ENCODE measurements at places on chromosomes 2 and 18.

GRCh38 chr2:45498661-45499550 lies 112.2 kb downstream of the SRBD1 start:
- DNase-seq = no peak

DNA sequence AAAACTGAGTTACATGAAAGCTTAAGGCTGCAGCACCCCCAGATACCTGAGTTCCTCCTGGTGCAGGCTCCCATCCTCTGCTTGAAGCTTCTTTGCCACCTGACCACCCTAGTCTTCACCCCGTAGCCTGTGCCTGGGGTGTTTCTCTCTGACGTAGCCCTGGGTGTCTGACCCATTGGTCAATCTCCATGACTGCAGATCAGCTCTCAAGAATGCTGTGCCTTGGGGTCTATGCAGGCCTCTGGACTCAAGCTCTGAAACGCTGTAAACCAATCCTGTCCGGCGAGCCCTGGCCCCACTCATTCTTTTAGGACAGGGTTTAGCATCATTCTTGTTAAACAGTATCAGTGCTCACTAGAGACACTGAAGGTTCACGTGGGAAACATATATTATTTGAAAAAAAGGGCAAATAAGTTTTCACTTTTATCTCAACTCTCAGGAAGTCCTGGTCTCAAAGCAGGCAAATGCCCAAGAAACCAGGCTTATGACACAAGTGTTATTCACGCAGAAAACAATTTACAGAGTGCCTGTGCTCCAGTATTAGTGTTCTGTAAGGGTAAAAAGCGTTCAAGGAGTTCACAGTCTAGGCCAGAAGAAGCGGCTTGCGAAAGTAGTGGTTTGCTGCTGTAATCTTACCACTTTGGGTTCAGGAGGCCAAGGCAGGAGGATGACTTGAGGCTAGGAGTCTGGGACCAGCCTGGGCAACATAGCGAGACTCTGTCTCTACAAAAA lies 22.8 kb upstream of the PPP4R1 start:
- no peak for DNase-seq

GRCh38 chr2:74883011-74883410 lies 49.1 kb downstream of the HK2 start:
- DNase-seq = no peak

GRCh38 chr18:26127786-26128185 lies 5.9 kb upstream of the PSMA8 start:
- no peak for DNase-seq

DNA sequence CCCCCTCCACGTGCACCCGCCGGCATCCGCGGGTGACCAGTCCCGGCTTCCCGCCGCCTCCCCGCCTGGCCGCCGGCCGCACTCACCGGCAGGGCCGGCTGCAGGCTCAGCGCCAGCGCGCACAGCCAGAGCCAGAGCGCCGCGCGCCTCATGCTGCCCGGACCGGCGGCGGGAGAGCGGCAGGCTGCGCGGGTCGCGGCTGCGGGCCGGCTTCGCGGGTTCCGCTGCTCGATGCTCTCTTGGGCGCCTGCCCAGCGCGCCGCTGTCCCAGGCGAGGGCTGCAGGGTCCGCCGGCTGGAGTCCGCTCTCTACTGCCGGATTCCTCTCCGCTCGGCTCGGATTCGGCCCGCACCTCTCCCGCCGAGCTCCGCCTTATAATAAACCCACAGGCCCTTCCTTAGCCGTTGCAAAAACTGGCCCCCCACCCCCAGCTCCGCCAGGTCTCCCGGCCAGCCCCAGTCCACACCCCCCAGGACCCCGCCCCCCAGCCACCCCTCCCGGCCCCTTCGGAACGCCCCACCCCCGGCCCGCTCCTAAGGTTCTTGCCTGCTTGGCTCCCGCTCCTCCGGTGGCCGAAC lies at the start of gene SDC1:
TSS of gene SDC1 (minus strand) at position 415 of the 578 bp plus-strand sequence. CDS start at position 152, 263 bp downstream.
- no peak for DNase-seq

DNA sequence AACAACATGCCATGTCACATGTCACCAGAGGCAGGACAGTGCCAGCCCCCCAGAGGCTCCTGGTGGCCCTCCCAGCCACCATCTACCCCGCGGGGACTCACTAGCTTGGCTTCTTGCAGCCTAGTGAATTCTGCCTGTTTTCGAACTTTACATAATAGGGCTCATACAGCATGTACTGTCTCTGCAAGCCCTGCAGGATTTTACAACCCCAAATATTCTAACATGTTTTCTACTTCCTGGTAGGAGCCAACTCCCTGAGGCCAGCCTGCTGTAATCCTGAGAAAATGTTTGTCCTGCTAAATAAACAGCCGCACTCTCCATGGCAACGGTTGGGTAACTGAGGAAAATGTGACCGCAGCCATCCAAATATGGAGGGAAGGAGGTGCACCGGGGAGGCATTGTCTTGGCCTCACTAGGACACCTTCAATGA lies 2.7 kb downstream of the PER2 start:
- DNase-seq = no peak

DNA sequence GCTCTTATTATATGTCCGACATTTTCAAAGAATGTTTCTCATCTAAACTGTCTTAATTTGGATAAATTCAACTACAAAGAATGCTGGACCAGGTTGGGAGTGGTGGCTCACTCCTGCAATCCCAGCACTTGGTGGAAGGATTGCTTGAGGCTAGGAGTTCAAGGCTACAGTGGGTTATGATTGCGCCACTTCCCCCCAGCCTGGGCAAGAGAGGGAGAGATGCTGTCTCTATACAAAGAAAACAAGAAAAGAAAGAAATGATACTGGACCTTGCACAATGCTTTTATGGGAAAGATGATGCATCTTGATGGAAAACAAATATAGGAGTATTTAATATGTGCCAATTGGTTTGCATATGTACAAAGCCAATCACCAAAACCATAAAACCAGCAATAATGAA lies 296.7 kb downstream of the LPIN1 start:
- DNase-seq = no peak

GRCh38 chr2:52668724-52669123 lies 1098.9 kb upstream of the CHAC2 start:
- no peak for DNase-seq

- no peak for DNase-seq
These were observed 220.6 kb downstream of the SLC4A10 start for GRCh38 chr2:161844822-161845221.

- no peak for DNase-seq
These were observed 196.6 kb downstream of the NBAS start for GRCh38 chr2:15364561-15364960.

- DNase-seq = no peak
These were observed 5.4 kb downstream of the POU3F3 start for GRCh38 chr2:104859291-104859765.

GRCh38 chr2:108605947-108606346 lies 71.7 kb downstream of the LIMS1 start:
- no peak for DNase-seq

DNA sequence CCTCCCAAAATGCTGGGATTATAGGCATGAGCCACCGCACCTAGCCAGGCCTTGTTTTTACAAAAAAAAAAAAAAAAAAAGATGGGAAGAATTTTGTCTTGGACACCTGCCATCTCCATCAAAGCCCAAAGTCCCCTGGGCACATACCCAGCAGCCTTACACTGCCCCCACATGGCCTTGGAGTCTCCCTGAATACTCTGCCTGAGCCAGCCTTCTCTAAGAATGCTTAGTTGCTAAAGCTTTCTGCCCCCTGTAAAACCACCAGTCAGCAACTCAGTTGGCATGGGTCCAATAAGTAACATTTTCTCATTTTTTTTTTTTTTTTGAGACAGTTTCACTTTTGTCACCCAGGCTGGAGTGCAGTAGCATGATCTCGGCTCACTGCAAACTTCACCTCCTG lies 40.6 kb downstream of the SPC25 start:
- DNase-seq = no peak

GRCh38 chr18:63970809-63971205 lies 926 bp downstream of the SERPINB8 start:
- peak; percentile 26 for DNase-seq

DNA sequence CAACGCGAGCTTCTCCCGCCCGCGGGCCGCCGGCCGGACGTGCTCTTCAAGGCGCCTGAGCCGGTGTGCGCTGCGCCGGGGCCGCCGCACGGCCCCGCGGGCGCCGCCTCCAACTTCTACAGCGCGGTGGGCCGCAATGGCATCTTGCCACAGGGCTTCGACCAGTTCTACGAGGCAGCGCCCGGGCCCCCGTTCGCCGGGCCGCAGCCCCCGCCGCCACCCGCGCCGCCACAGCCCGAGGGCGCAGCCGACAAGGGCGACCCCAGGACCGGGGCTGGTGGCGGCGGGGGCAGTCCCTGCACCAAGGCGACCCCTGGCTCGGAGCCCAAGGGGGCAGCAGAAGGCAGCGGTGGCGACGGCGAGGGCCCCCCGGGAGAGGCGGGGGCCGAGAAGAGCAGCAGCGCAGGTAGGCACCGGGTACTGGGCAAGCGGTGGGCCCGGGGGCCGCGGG lies 676 bp downstream of the HOXD11 start:
- no peak for DNase-seq

DNA sequence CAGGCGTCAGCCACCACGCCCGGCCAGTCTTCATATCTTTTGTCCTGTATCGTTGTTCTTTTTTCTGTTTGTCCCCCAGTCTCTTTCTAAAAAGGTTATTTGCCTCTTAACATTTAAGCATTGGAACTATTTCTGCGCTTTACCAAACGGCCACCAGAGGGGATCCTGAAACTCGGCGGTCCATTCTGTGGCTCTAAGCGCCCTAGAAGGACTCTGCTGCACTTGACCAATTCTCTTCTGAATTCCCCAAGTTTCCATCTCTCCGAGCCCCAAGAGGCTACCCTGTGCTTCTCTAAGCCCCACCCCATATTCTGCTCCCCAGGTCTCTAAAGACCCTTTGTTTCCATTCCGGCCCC lies 33.1 kb upstream of the REG3G start:
- no peak for DNase-seq

- no peak for DNase-seq
These were observed 17.3 kb downstream of the PROKR1 start for GRCh38 chr2:68660658-68661057.

DNA sequence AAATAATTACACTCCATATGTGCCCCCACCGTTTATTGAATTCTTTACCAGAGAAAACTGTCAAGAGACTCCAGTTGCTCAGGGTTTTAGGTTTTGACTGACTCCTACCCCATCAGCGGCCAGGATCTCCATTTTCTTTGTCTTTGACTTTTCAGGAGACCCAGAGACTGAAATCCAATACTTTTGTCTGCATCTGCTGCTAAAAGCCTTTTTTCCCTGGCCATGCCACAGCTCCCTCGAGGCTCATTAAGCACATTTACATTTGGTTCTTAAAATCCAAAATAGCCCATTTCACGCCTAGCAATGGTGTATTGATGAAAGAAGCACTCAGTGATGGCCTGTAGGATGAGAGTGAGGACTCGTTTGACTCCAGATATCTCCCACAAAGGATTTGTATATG lies 332.6 kb upstream of the ACVR2A start:
- no peak for DNase-seq

DNA sequence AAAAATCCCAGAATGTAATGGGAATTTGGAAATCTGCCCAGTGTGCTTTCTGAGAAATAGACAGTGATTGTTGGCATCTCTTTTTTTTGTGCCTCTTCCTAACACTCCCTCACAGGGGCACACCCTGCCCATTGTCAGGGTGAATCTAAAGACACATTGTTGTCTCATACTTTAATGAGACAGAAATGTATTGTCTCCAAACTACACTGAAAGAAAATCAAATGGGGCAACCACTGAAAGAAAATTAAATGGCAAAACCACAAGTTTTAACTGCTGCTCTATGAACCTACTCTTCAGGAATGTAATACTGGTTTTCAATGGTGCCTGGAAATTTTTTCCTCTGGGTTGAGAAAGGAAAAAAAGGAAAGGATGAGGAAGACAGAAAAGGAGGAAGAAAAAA lies 43.2 kb upstream of the GLS start:
- DNase-seq = no peak

GRCh38 chr2:189402932-189403331 lies 38.3 kb upstream of the WDR75 start:
- DNase-seq = no peak

GRCh38 chr2:33607251-33607721 lies 8.2 kb upstream of the FAM98A start:
- DNase-seq = no peak

- no peak for DNase-seq
These were observed 156.5 kb downstream of the ARL6IP6 start for GRCh38 chr2:152874955-152875354.

- DNase-seq = no peak
These were observed 681.0 kb upstream of the ID2 start for GRCh38 chr2:8000870-8001269.

DNA sequence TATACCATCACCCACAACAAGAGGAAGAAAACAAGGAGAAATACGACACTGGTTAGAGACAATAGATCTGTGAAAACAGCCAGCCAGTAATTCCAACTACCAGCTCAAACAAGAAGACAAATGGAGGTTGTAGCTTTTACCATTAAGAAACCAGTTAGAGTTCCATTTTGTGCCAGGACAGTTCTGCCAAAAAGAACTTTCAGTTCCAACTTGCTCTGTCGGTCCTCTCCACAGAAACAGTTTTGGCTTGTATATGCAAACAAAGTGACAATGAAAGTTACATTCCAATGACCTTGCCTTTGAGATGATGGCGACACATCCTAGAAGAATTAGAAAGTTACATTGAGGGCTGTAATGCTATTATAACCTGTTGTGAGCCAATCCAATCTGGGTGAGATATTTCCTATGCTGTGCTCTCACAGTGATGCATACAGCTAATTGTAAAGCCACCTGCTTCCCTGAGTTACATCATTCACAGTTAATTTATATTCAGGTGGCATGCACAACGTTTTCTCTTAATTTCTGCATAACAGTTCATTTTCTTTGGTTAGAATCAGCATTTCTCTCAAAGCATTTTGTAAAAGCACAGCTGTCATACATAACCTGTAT lies 1378.4 kb upstream of the PIK3C3 start:
- no peak for DNase-seq

DNA sequence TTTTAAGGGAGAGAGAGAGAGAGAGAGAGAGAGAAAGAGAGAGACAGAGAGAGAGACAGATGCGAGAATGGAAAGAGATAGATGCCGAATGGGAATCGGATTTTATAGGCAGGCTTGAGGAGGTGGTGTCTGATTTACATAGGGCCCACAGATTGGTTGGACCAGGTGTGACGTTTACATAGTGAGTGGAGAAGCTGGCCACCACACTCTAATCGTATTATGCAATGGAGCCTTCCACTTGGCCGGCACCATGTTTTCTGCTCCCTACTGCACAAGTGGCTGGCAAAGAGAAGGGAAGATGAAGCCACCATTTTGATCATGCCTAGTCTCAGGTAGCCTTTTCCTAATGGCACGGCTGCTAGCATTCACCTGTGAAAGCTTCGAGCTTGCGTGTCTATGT lies 33.9 kb downstream of the CD8B2 start:
- no peak for DNase-seq

GRCh38 chr2:100045000-100045399 lies 97.4 kb downstream of the AFF3 start:
- DNase-seq = no peak

GRCh38 chr2:164661349-164661748 lies 40.1 kb upstream of the GRB14 start:
- DNase-seq = no peak

- peak; percentile 35 for DNase-seq
These were observed 74.1 kb downstream of the TLK1 start for GRCh38 chr2:171086352-171087290.

Measured in left renal pelvis (tissue), 4 donors.